Activated CD8-positive, alpha-beta T cell treated with anti-CD3 and anti-CD28 coated beads, Interleukin-2, amount 10 ng/mL, durations not matched to agents 7 days and 5 days (primary cell): ENCODE measurements at places on chromosomes 13 and 19.

DNA sequence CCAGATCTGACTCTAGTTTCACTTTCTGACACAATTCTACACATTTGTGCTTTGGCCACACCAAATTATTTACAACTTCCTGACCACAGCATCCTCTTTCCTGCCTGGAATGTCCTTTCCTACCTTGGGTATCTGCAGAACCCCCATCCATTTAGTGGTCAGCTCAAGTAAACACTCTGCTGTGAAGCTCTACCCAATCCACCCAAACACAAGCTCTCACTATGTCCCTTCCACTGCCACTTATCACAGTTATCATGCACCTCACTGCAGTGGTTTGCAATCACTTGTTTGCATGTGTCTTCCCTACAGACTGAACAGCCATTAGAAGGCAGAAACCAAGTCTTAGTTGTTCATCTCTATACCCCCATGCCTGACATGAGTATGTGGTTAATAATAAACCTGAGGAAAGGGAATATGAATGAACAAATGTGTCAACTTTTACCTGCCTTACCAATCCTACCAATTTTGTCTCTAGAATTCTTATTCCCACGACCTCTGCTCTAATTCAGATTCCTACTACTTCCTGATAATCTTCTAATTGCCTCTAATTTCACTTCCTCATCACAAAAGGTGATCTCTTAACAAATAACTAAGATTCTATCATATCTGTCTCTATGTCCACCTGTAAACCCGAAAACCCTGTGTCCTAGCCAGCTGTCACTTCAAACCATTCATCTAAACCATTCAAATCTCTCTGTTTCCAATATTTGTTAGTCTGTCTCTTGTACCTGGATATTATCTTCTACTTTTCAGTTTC, 25.1 kb downstream of the LNX2 start:
- DNase-seq = no peak

DNA sequence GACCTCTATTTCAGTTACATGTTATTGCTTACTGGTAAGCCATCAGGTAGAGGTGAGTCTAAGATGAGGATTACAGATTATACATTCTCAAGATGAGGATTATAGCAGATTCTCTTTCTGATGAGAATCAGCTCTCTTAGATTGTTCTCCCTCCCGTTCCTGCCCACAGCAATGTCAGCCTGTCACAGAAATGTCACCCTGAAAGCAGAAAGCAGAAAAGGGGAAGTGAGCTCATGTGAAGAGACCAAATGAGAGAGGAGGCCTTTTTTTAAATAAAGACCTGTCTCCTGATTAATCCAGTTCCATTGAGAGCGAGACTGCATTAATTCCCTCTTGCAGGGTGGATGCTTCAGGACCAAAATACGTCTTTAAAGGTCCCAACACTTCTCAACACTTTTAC, 445.6 kb downstream of the KCTD12 start:
- DNase-seq = no peak

DNA sequence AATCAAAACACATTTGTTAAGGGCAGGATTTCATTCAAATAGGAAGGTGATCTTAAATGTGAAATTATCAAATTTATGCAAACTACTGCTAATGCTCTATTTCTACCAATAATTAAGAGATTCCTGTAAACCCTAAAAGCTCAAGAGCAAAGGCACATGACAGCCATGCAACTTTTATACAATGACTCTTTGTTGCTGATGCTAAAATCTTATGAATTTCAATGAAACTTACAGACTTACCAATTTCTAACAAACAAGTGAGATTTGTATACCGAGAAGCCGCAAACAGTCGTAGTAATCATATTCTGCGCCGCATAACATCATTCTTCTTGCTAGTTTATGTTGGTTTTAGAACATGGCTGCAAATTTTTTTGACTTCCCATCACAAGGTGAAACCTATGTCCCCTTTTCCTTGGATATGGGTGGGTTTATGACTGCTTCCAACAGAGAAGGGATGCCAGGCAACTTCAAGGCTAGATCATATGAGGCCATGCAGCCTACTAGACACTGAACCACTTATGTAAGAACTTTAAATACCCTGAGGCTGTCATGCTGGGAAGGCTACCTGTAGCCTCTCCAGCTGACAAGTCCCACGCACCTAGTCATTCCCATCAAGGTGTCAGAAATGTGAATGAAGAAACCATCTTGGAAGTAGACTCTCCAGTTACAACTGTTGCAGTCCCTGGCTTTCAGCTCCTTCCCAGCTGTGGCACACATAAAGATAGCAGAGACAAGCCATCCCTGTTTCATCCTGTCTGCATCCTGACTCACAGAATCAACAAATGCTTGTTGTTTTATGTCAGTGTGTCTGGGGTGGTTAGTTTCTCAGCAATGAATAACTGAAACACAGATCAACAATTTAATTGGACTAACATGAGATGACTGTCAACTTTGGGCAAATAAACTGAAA, 42.0 kb downstream of the LNX2 start:
- no peak for DNase-seq

DNA sequence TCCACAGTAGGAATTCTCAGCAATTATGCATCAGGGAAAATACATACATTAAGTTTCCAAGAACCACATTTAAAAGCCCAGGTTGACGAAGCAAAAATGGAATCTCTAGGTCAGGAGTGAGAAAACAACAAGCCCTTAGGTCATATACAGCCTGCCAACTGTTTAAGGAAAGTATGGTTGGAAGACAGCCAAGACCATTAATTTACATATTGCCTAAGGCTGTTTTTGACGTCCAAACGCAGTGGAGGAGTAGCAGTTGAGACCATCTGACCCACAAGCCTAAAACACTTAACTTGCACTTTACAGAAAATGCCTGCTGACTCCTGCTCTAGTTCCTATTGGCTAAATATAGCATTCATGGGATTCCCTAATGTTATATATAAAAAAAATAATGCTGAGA, 299.0 kb downstream of the ITGBL1 start:
- DNase-seq = no peak

GRCh38 chr13:25186187-25186586, 14.1 kb upstream of the AMER2 start:
- DNase-seq = no peak
